ENCODE measurements at places on chromosomes 2 and 18. TPM values are rescaled to one million over a fixed set of nuclear protein-coding genes. Genes with fewer than 3 reads are reported as not detected.

CROCC2 gene
- total RNA-seq, result not detected

SLC8A1 gene
- 1.1 TPM for total RNA-seq

APCDD1 gene
- total RNA-seq, result not detected

FECH gene
- total RNA-seq, result 28.8 TPM

CNRIP1 gene
- total RNA-seq, result not detected

PRSS56 gene
- not detected for total RNA-seq

CPLX4 gene
- not detected for total RNA-seq

FBXO41 gene
- total RNA-seq, result 28.2 TPM

CFAP53 gene
- 0.50 TPM for total RNA-seq

CD302 gene
- 0.20 TPM for total RNA-seq

SH3BP4 gene
- not detected for total RNA-seq

KANSL3 gene
- 74.6 TPM for total RNA-seq

CKAP2L gene
- 68.8 TPM for total RNA-seq

TRPM8 gene
- not detected for total RNA-seq

ADGRF3 gene
- 4.6 TPM for total RNA-seq

RAB6C gene
- total RNA-seq, result not detected

ADRA2B gene
- total RNA-seq, result 0.15 TPM

SERPINB10 gene
- 0.14 TPM for total RNA-seq

CPS1 gene
- 0.96 TPM for total RNA-seq

DSG4 gene
- total RNA-seq, result not detected

NAT8 gene
- not detected for total RNA-seq

ASNSD1 gene
- 39.1 TPM for total RNA-seq

CHRNG gene
- total RNA-seq, result not detected

RIOK3 gene
- 63.4 TPM for total RNA-seq

CELF4 gene
- total RNA-seq, result not detected

RAMP1 gene
- total RNA-seq, result 0.64 TPM

AMER3 gene
- not detected for total RNA-seq

PPP1R1C gene
- total RNA-seq, result not detected

ZSCAN30 gene
- 12.9 TPM for total RNA-seq

OSGEPL1 gene
- 11.3 TPM for total RNA-seq

DCDC2C gene
- total RNA-seq, result not detected

OSBPL1A gene
- 0.32 TPM for total RNA-seq

DGUOK gene
- total RNA-seq, result 65.9 TPM

MLPH gene
- total RNA-seq, result not detected

PLEK gene
- total RNA-seq, result 42.5 TPM

WNT10A gene
- 0.35 TPM for total RNA-seq

TRIM43 gene
- not detected for total RNA-seq

NRP2 gene
- total RNA-seq, result 0.26 TPM

All from activated CD8-positive, alpha-beta memory T cell treated with anti-CD3 and anti-CD28 coated beads, Interleukin-2, amount 10 ng/mL, durations not matched to agents 7 days and 5 days (primary cell).